ENCODE measurements at places on chromosomes 1 and 21.

DNA sequence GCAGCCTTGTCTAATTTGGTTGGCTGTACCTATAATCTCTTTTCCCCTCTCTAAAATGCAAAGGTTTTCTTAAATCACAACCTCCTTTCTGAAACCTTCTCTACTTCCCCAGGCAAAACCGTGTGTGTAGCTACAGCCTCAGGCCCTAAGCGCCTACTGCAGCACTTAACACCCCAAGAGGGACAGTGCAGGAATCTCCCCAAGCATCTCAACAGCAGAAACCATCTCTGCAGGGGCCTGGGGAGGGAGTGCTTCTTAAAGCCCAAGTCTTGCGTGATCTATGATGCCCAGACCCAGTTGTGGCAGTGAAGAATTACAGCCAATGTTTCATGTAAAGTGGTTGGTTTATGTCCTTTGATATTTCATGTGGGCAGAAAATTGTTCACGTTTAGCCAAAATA lies 159.3 kb downstream of the DSCAM start:
- DNase-seq: no peak

DNA sequence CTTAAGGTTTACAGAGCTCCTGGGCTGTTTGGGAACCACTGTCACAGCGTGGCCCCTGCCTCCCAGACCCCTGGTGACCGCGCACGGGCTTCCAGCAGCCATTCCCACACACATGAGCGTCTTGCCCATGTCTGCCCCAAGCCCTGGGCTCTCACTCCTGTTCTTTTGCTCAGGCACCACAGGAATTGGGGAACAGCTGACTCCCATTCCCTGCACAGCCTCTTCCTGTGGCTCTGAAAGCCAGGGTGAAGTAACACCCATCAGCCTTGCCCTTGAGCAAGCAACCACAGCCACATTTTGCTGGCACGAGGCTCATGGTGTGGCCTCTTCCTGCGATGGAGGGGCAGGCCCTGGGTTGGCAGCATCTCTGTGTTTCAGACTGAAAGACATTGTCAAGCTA lies 14.3 kb upstream of the GPR157 start:
- DNase-seq: no peak

DNA sequence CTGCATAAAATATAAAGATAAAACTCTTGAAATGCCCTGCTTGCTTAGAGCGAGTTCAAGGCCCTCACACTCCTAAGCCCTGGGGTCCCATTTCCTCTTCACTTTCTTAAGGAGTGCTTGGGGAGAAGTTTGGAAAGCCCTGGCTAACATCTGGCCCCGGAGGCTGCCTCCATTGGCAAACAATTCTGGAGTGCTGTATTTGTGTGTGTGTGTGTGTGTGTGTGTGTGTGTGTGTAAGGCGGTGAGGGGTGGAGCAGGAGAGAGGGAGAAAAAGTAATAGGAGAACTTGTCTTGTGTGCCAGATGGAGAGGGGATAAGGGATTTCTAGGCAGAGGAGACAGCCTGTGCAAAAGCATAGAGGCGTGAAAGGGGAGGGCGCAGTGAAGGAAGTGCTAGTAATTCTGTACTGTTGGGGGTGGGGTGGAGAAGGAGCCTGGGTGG lies 578 bp upstream of the TRIM62 start:
- no peak for DNase-seq

DNA sequence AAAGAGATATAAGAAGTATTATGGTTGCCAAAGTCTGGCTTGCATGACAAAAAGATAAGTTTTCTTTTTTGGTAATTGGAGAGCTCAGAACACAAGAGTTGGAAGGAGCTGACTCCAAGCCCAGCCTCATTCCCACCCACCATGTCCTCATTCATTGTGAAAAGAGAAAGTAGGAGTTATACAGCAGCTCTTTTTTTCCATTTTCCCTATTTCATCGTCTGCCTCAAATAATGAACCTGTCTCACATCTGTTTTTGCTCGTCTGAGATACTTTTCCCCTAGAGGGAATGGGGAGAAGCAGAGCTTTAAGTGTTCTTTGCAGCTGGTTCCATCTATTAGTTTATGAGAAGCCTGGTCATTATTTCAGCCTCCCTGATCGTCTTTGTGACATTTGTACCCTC lies 34.7 kb downstream of the AGT start:
- no peak for DNase-seq

GRCh38 chr1:42328047-42328625 lies 6.9 kb downstream of the FOXJ3 start:
- no peak for DNase-seq

DNA sequence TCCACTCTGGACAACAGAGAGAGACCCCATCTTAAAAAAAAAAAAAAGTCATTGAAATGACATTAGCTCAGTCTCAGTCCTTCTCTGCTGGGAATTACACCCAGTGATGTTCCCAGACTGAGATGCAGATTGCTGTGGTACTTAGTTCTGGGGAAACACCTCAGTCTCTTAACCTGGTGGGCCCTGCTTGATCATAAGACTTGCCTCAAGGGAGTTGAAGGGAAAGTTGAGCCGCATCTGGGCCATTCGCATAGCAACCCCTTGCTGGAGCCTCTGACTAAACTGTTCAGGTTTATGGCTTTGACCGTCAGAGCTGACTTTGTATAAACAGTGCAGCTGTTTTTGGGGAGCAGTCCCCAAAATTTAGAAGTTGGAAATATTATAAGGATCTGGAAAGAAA lies 13.4 kb downstream of the FCRL4 start:
- DNase-seq: no peak

GRCh38 chr1:12345350-12346217 lies 115.8 kb downstream of the VPS13D start:
- no peak for DNase-seq

DNA sequence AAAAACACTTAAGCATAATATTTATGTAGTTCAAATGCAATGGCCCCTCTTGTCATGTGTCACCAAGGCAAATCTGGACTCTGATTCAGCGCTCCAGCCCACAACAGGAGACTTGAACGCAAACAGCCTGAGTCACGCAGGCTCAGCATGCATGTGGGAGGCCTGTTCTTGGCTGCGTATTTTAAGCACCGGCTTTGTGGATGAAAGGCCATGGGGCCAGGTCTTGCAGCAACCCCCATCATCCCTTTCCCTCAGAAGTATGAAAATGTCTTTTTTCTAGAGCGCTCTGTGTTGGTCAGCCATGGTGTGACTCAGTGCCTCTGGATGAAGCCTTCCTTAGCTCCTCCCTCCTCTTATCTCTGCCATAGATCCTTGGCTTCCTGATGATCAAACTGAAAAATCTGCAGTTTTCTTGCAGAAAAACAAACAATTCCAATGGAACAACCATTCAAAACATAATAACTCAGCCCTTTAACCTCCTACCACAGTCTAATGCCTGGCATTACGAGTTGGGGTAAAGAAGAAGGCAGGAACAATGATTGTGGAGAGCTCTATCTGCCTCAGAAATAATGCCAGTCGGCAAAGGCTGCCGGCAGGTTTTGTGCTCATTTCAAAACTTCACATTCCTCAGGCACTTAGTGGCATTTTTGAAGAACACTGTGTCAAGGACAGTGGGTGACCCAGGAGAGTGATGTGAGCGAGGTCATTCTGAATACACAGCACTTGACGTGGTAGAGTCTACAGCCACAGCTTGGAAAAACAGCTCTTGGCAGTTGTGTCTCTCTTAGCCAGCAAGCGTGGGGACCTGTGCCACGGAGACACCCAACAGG lies 167.5 kb downstream of the CLIC6 start:
- no peak for DNase-seq

- DNase-seq: no peak
Measured at GRCh38 chr1:89361681-89362080, 2.2 kb upstream of the GBP6 start.

DNA sequence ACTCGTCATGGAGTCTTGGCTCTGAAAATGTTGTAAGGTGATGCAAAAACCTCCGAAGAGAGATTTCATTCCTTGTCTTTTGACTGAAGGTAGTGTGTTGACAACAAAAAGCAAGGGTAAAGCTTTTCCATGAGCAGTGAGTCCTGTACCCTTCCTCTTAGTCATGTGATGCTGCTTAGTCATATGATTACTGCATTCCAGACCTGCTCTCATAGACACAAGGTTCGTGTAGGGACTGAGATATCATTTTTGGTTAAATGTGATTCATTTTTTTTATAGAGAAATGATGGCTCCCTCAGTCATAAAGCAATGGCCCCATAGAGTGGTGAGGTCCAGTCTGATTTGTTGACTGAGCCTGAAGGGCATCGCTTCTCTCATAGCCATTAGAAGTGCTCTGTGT lies 9.2 kb downstream of the KCNJ6 start:
- no peak for DNase-seq

GRCh38 chr21:44900559-44901251 lies 20.0 kb downstream of the ITGB2 start:
- DNase-seq: no peak

DNA sequence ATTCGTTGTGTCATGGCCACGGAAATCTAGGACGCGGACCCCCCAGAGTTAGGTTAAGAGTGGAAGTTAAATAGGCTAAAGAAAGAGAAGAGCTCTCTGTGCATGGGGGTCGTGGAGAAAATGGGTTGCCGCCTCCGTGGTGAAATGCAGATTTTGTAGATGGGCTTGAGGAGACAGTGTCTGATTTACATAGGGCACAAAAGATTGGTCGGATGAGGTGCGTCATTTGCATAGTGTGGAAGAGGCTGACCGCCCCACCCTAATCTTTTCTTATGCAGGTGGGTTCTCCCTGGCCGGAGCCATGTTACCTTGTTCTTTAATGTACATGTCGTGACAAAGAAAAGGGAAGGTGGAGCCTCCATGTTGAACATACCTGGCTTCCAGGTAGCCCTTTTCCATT lies 14.3 kb upstream of the SLC5A9 start:
- DNase-seq: no peak

DNA sequence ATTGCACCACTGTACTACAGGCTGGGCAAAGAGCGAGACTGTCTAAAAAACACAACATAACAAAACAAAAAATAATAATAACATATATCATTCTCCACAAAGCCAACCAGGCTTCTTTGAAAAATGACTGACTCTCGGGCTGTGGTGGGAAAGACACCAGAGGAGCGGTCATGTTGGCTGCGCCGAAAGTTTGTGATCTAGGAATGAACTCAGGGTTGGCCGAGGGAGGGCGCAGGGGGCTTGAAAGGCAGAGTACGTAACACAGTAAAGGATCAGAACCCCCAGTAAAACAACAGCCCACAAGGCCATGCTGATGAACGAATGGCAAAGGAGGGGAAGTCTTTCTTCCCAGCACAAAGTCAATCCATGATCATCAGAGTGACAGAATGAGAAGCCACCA lies 4.7 kb downstream of the SLC35E2B start:
- DNase-seq: no peak

- no peak for DNase-seq
Measured at GRCh38 chr1:16009030-16009460, 5.0 kb downstream of the SRARP start.

GRCh38 chr1:15830258-15830657 lies 17.2 kb upstream of the SPEN start:
- no peak for DNase-seq

- no peak for DNase-seq
Measured at GRCh38 chr1:219058891-219059820, 114.5 kb upstream of the LYPLAL1 start.

- DNase-seq: no peak
Measured at GRCh38 chr1:99645699-99646531, at the start of gene PALMD. PALMD (plus strand) TSS chr1:99646113; CDS start chr1:99646318, 205 bp downstream.

DNA sequence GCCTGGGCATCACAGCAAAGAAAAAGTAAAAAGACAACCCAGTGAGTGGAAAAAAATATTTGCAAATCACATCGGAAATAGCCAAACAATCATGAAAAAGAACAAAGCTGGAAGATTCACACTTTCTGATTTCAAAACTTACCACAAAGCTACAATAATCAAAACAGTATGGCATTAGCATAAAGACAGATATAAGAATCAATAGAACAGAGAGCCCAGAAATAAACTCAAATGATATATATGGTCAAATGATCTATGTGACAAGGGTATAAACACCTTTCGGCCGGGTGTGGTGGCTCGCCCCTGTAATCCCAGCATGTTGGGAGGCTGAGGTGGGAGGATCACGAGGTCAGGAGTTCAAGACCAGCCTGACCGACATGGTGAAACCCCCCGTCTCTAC lies 13.5 kb downstream of the ACOT7 start:
- DNase-seq: no peak

DNA sequence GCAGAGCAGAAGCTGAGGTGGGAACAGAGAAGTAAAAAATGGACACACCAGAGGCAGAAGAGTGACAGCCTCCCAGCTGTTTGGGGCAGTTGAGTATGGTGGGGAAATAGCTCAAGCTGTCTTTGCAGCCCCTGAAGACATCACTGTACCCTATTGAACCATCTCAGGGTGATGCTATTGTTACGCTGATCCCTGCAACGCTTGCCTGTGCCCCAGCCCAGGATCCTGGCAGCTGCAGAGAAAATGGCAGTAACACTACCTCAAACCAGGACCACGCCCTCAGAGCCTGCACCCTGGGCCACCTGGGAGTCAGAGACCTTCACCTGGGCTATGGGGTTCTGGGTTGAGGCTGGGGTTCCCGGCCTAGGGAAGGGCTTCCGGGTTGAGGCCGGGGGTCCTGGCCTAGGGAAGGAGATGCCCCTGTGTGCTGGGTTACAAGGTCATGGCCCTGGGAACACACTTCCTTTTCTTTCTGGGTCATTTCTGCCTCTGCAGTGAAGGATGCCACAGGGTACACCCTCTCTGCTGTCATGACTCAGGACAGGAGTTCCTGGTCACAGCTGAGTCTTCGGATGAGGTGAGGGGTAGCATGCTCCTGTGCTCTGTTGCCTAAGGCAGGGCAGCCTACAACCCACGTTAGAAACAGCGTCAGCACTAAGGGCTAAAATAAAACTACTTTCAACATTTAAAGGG lies 11.6 kb downstream of the BSND start:
- no peak for DNase-seq

DNA sequence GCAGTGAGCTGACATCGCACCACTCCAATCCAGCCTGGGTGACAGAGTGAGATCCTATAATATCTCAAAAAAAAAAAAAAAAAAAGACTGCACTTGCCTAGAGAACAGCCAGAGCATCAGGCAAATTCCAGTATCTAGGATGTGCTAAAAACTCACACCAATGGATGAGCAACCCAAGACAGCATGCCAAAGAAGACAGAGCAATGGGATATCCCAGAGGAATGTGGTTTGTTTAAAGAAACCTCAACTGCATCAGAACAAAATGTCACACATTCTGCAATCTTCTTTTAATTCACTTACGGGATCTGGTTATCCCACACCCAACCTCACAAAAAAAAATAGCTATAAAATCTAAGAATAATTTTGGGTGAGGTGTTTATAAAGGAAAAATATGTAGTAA lies 7.3 kb downstream of the KCNH1 start:
- DNase-seq: no peak

GRCh38 chr1:212413902-212414327 lies 771 bp downstream of the PACC1 start:
- DNase-seq: no peak

DNA sequence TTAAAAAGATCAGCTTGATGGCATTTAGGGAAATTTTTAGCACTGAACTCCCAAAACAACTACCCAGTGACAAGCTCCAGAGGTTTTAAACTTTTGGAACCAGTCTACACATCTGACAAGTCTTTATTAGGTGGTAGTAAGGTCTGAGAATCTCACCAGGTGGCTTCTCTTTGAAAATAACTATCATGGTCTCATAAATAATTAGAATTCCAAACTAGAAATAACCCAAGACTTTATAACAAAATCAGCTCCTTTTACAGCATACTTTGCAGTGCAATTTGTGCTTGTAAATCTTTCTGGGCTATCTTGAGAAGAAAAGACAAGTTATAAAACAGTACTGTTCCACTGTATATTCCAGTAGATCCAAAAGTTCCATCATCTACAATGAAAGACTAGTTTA lies 108.7 kb downstream of the LTN1 start:
- DNase-seq: no peak

- no peak for DNase-seq
Measured at GRCh38 chr1:238582816-238583215, 692.1 kb upstream of the ZP4 start.

- no peak for DNase-seq
Measured at GRCh38 chr1:220544901-220545303, 17.0 kb downstream of the MARK1 start.

All from SK-N-MC (cell line).